ENCODE measurements at places on chromosomes 11 and 22.

DNA sequence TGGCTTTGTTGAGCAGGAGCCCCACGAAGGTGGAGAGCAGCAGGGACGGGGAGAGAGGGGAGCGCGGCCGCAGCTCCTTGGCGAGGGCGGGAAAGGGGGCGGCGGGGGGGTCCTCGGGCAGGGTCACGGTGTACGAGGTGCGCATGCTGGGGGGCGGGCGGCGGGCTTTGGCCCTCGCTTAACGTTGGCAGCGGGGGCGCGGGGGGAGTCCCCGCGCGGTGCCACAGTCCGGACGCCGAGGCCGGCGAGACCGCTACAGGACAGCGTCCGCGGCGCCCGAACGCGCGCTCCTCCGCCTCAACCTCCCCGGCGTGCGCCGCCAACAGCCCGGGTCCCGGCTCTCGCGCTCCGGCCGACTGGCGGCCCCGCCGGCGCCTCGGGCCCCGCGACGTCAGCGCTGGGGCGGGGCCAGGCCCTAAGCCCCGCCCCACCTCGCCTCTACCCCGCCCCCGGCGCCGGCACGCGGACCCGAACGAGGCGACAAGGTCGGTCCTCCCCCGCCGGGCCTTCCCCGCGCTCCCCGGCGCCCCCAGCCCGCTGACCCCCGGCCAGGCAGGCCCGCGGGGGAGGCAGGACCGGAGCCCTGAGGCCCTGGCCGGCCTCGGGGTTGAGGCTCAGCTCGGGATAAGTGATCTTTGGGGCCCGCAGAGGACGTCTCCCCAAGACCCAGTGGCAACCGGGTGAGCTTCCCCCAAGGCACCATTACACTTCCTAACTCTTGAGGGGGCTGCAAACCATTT is 17.5 kb downstream of the USP2 start:
- DNase-seq = no peak

DNA sequence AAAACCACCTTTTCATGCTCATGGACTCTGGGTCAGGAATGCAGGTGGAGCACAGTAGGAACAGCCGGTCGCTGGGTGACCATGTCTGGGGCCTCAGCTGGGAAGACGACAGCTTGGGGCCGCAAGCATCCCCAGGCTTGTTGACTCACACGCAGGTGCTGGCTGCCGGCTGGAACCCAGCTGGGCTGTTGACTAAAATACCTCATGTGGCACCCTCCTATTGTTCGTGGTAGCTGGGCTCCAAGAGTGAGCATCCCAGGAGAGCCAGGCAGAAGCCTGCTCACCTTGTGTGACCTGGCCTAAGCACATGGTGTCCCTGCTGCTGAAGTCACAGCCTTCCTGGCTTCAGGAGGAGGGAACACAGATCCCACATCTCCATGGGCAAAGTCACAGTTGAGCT is 9.4 kb downstream of the DPP3 start:
- DNase-seq = no peak

GRCh38 chr11:114321621-114322257 is 25.5 kb downstream of the NNMT start:
- DNase-seq = no peak

DNA sequence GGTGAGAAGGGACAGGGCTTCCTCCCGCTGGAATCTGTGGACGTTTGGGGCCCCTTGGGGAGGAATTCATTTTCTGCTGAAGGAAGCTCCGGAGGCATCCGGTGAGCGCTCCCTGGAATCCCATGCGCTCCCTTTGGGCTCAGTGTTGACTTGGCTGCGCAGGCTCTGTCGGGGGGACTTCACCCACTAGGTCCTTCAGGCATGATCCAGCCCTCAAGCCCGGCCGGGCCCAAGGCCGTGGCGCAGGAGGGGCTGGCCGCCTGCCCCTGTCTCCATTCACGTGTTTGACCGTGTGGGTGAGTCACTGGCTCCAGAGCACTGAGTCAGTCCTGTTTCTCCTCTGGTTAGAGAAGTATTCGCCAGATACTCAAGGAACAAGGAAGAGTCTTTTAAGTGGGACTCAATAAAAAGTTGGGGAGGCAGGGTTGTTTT is 1.4 kb downstream of the CTTN start:
- no peak for DNase-seq

- no peak for DNase-seq
Measured at GRCh38 chr11:86954269-86955110, 705 bp downstream of the FZD4 start.

DNA sequence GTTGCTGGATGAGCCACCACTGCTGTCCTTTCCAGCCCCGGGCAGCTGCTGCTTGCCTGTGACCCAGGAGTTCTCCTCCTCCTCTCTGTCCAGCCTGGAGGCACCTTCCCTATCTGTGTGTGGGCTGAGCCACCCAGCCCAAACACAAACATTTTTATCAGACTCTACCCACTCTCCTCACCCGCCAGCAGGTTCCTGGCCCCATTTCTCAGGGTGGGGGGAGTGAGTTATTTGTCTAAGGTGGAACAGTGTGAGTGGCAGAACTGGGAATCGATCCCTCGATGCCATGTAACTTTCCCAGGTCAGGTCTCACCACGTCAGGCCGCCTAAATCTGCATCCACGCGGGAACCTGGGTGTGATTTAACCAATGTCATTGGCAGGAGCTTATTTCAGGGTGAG is 20.8 kb upstream of the SMIM38 start:
- no peak for DNase-seq

- no peak for DNase-seq
Measured at GRCh38 chr11:4751201-4751600, 18.5 kb downstream of the OR51F1 start.

GRCh38 chr22:29987137-29987536 is 93.1 kb upstream of the HORMAD2 start:
- no peak for DNase-seq

GRCh38 chr22:46056546-46057245 is 79.7 kb upstream of the WNT7B start:
- DNase-seq = no peak

DNA sequence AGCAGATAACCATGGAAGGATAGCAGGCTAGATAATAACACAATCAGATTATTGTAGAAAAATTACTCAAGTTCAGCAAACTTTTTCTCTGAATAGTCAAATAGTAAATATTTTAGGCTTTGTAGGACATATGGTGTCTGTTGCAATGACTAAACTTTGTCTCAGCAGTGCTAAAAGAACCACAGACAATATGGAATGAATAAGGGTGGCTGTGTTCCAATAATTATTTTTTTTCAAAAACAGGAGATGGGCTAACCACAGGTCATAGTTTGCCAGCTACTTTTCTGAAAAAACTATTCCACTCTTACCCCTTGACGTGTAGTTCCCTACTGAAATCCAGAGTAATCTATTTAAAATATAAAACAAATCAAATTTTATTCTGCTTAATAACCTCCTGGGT is 153.9 kb upstream of the LRRC4C start:
- DNase-seq = no peak

- DNase-seq = no peak
Measured at GRCh38 chr11:122594986-122595645, 60.4 kb upstream of the UBASH3B start.

DNA sequence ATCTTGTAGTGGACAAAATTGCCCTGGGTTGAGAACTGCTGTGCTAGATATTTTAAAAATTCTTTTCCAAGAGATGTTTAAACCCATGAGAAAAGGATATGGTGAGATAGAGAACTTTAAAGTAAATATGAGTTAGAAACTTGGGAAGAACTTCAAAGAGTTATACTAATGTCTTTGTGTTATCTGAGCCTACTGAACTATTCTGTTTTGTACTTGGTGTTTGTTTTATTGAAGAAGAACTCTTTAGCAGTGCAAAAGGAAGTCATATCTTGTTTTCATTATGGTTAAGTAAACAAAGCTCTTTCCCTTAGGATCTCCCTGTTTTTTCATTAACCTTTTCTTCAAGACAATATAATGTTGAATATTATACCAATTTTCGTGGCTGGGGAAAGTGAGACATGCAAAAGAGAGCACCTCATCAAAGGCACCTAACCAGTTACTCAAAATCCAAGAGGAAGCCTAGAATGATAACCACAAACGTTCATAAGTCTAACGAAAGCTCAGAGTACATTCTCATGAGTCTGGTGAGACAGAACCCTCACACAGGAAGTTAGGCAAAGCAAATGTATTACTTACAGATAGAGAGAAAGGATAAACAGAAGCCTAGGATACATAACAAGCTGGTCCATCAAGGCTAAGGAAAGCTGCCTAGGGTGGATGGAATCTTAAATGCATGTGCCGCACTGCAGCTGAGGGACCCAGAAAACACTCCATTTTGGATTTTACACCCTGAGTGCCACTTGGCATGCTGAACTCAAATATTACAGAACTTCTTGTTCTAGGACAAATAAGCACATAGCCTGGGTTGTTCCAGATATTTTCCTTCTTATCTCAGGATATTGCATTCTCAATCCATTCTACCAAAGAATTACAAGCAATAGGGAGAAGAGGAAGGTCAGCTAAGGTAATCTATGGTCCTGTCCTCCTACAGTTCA is 112.5 kb upstream of the ANO3 start:
- DNase-seq = no peak

DNA sequence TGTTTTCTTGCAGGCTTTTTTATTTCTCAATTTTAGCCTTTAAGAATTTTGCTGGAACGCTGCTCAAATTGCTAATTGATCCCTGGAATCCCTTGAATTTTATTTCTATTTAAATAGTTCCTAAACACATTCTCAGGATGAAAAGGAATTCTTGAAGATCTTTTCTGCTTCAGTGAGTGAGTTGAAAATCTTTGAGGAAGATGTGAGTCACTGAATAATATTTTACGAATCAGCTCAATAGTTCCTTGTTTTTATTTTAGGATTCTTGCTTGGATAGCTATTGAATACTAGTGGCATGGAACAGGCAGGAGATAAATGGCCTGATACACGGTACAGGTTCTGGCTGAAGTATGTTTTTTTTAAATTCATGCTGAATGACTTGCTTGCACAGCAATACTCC is 194.6 kb upstream of the CCDC90B start:
- no peak for DNase-seq

GRCh38 chr11:1963864-1964263 is 16.7 kb downstream of the MRPL23 start:
- DNase-seq = no peak

- DNase-seq = no peak
Measured at GRCh38 chr22:37312549-37313183, 30.4 kb downstream of the CYTH4 start.

- DNase-seq = no peak
Measured at GRCh38 chr11:103257360-103257759, 148.1 kb downstream of the DYNC2H1 start.

- no peak for DNase-seq
Measured at GRCh38 chr11:103887001-103887658, 149.3 kb upstream of the DDI1 start.

DNA sequence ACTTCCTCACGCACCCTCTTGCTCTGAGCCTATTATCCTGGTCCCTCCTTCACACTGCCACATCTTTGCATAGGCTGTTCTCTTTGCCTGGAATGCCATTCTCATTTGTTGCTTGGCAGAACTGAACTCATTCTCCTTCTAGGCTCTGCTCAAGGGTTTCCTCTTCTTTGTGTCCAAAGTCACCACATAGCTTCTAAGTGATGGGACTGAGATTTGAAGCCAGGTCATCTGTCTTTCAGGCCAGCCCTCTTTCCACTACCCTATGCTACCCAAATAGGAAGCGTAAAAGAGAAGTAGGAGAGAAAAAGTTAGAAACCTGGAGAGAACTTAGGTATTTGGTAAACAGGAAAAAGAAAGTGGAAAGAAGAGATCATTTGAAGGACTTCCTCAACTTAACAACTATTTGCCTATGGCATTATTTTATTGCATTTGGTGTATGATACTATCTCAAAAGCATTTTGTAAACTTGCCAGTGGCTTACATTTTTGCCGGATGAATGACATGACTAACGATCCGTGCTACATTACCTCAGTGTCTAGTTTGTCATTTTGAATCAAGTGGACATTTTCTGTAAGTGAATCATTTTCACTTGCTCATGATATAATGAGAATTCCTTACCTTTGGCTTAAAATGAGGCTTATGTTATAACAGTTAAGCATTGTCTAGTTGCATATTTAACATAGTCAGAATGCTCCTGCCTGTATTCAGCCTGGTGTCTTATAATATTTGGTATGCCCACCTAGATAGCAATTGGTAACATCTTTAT is 18.5 kb downstream of the NF2 start:
- DNase-seq = peak; percentile 45

GRCh38 chr11:120718171-120718570 is 206.6 kb downstream of the GRIK4 start:
- no peak for DNase-seq

- DNase-seq = no peak
Measured at GRCh38 chr11:18536209-18536608, 9.5 kb upstream of the TSG101 start.

DNA sequence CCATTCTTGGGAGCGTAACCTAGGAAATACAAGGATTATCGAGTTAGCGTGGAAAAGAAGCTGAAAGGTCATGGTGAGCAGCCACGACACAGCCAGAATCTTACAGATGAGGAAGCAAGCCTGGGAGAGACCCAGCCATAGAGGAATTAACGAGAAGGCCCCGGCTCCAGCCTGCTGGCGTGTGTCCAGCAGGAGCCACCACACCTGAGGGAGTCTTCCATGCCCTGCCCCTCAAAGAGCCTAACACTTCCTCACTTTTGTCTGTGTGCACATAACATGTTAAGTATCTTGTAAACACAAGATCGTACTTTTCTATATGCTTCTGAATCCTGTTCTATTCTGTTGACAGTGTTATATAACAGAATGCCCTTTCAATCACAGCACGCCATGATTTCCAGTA is 18.1 kb downstream of the CECR2 start:
- DNase-seq = no peak

DNA sequence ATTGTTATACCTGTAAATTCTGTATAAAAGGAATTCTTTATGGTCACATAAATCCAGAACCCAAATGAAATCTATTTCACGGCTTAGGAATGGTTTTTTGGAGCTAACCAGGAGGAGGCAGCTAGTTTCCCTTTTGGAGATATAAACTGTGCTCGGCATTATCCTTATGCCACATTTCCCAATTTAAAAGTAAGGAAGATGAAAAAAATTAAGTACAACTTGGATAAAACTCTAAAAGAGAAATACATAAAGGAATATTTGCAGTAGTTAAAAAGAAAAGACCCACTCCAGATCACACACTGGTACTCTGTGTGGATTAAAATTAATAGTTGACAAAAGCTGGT is 17.7 kb downstream of the DLAT start:
- no peak for DNase-seq

DNA sequence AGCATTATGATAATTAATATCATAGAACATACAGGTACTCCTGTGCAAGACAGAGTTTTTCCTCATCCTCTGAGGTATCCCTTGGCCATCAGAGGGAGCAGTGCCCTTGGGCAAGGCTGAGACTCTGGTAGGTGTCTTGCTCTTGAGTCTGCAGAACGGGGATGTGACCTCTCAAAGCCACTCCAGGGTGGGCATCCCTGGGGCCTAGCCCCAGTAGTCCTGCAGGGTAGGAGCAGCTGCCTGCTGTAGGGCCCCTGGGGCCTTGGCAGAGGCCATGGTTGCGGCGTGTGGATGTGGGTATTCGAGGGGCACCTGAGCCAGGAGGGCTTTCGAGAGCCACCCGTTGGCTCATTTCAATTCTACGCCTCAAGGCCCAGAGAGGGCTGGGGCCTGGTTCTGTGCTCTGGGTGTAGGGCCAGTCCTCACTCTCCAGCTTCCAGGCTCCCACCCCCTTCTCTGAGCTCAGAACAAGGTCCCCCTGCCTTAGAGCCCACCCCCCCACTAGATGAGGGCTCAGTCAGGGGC is 7.7 kb upstream of the OMP start:
- DNase-seq = no peak
